ENCODE measurements at places on chromosomes 2 and 18.

- DNase-seq, result peak; percentile 71
Observed at GRCh38 chr18:45690975-45691815, 32.8 kb upstream of the SLC14A1 start.

DNA sequence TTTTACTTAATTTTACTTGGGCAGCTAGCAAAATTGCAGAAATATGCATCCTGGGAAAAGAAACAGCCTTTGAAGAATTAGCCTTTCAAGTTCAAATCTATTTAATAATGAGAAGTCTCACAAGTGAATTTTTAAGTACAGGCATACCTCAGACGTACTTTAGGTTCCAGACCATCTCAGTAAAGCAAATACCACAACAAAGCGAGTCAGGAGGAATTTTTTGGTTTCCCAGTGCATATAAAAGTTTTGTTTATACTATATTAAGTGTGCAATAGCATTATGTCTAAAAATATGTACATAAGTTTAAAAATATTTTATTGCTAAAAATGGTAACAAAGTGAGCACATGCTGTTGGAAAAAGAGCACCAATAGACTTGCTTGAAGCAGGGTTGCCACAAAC, 50.8 kb upstream of the TWSG1 start:
- DNase-seq, result no peak

GRCh38 chr2:230924470-230925341, at the start of gene GPR55:
Gene GPR55, minus strand, starts transcription at chr2:230925242. Its CDS starts 14,280 bp downstream, at chr2:230910962.
- peak; percentile 91 for DNase-seq

DNA sequence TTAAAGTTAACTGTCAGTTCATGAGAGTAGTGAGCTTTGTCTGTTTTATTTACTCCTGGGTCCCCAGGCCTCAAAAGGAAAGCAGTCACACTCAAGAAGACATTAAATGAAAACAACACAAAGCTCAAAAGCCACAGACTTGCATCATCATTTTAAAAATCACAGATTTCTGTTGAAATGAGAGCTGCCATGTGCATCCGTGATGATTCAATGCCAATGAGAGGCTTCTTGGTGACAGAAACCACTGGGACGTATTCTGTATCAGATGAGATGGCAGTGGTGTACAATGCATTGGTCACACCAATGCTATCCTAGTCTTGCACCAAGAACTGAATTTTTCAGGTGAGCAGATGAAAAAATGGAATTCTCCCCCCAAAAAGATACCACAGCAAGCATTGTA, 204.8 kb downstream of the ANAPC1 start:
- peak; percentile 66 for DNase-seq

DNA sequence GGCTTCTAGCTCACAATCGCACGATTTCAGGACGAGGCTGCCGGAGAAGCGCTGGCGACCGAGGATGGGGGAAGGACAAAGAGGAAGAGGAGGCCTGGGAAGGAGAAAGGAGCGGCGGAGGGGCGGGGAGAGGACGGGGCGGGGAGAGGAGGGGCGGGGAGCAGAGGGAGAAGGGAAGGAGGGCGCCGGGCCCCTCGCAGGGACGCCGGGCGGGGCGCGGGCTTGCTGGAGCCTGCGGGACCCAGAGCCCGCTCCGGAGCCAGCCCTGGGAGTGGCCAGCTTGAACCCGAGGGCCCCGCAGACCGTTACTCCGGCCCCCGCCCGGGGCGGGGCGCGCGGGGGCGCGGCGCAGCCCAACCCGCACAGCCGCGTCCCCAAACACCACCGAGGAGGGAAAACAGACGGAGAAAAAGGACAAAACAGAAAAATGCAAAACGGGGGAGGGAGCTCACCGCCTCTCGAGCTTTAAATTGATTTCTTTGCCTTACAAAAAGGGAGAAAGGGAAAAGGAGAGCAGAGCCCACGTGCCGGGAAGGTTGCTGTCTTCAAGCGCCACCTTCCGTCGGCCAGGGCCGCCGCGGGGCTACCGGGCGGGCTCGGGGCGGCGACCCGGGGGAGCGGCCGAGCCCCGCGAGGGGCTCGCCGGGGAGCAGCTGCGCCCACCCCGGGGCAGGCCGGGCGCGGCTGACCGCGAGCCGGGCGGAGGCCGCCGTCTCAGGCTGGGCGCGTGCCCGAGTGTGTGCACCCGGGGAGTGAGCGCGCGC, 781 bp upstream of the SOX11 start:
- DNase-seq, result no peak

GRCh38 chr2:232405943-232406510, 617 bp upstream of the ALPG start:
- DNase-seq, result no peak

DNA sequence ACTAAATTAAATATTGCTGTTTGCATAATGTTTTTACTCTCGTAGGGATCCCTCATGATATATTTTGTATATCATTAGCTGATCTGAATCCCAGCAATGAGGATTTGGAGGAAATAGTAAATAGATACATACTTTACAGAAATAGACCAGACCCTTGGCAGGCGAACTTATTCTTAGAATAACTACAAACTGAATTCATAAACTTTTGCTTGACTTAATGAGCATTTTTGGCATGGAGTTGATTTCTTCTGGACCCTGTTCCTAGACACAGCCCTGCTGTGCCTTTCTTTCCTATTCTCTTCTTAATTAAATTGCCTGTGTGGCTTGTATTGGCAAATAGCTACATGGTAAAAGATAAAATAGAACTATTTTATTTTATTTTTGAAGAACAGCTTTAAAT, 145.9 kb downstream of the GREB1L start:
- no peak for DNase-seq

GRCh38 chr2:100703213-100703612, 116.7 kb upstream of the NPAS2 start:
- no peak for DNase-seq

DNA sequence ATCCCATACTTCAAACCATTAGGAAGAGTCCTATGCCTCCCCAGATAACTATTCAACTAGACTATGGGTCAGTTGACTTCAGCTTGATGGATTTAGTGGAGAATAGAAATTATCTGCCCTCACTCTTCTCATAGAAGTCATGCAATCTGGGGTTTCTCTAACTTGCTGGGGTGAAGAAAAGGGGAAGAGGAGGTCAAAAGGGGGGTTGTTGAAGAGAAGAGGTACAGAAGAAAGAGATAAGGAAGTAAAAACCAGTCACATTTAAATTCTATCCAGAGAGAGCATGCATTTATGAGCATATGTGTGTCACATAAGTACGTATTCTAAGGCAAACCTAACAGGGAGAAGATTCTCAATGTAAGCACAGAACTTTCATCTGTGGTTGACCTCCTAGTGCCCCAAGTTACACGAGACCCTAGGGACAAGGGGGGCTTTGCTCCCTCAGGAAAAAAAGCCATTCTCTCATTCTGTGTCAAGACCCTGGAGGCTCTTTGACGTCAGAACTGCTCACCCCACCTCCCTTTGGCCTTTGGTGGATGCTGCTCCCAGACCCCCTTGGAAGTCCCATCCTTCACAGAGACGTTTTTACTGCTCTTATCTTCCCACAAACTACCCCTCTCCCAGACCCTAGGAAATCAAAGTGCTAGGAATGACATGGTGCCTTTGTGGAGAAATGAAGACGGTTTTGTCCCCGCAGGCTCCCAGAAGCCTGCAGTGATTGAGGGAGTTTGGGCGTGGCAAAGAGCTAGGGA, 236.8 kb upstream of the TNP1 start:
- no peak for DNase-seq

- DNase-seq, result no peak
Observed at GRCh38 chr18:77181950-77182707, 49.5 kb upstream of the MBP start.

GRCh38 chr2:198517976-198518375, 713.6 kb downstream of the PLCL1 start:
- no peak for DNase-seq

GRCh38 chr2:142944264-142944663, 66.8 kb downstream of the KYNU start:
- peak; percentile 6 for DNase-seq

GRCh38 chr2:29643196-29643595, 278.2 kb downstream of the ALK start:
- DNase-seq, result no peak

- DNase-seq, result no peak
Observed at GRCh38 chr2:115569547-115569946, 1127.1 kb downstream of the DPP10 start.

GRCh38 chr2:207337234-207338219, 171.8 kb upstream of the KLF7 start:
- peak; percentile 44 for DNase-seq

- DNase-seq, result no peak
Observed at GRCh38 chr2:118925476-118925875, 16.5 kb upstream of the MARCO start.

- DNase-seq, result no peak
Observed at GRCh38 chr2:143525402-143525860, 396.2 kb downstream of the ARHGAP15 start.

- peak; percentile 54 for DNase-seq
Observed at GRCh38 chr2:207394812-207395534, 134.8 kb upstream of the CREB1 start.

GRCh38 chr2:121006743-121007489, 271.2 kb downstream of the GLI2 start:
- DNase-seq, result no peak

GRCh38 chr2:161898633-161899032, 175.4 kb downstream of the DPP4 start:
- no peak for DNase-seq

DNA sequence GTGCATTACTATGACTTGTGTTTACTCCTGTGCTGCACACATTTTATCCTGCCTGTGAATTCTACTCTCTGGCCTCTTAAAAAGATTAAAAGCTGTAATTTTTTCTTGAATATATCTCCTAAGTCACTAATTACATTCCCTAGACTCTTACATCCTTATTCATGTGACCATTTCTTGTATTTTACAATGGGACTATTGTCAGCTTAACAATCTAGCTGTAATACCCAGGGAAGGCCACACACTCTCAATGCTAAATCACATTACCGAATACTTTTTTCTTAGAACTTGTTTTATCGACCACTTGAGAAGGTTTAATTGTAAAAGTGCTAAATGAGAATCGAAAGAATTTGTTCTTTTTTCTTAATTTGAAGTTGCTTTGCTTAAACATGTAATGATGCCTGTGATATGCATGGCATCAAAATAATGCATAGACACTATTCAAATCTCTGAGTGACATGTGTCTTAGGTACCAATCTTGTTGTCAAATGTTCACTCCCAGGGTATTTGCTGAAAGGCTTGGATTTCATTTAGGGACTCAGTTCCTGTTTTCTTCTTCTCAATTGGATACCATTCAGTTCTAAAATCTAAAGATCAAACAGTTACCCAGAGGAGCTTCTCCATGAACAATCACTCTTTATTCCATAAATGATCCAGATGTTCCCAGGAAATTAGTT, 498.5 kb downstream of the DPP10 start:
- DNase-seq, result no peak

GRCh38 chr2:153106802-153107477, 371.6 kb downstream of the RPRM start:
- no peak for DNase-seq

DNA sequence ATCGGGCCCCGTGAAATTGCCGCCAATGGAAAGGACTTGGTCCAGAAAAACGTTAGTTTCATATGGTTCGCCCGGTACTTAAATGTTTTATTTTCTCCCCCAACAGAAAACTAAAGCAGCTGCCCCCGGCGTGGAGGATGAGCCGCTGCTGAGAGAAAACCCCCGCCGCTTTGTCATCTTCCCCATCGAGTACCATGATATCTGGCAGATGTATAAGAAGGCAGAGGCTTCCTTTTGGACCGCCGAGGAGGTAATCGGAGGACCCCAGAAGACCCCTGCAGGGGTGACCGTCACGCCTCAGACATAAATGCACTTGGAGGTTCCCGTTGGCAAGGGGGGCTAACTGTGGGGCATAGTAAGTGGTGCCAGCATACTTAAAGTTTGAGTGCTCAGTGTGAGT, 742 bp downstream of the RRM2 start:
- DNase-seq, result no peak

- no peak for DNase-seq
Observed at GRCh38 chr18:24793742-24794141, 333.3 kb downstream of the HRH4 start.

GRCh38 chr18:58624011-58624410, 4.9 kb downstream of the ALPK2 start:
- DNase-seq, result no peak

- no peak for DNase-seq
Observed at GRCh38 chr2:108378851-108379250, 1.1 kb downstream of the SULT1C4 start.

DNA sequence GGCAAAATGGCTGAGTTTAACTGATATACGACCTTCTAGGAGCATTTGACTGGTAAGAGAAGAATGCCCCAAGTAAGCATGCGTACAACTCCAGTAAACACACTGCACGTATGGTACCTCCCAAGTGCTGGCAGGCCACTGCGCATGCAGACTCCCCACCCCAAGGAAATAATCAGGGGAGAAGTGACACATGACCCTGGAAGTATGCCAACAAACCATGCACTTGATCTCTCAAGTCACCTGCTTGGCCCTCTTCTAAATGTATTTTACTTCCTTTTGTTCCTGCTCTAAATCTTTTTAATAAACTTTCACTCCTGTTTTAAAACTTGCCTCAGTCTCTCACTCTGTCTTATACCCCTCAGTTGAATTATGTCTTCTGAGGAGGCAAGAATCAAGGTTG, 129.8 kb upstream of the COL5A2 start:
- no peak for DNase-seq
